H1 (cell line): ENCODE measurements at places on chromosomes 6 and 20.

- no peak for DNase-seq
These were observed 103.0 kb downstream of the BCKDHB start for GRCh38 chr6:80209430-80209829.

DNA sequence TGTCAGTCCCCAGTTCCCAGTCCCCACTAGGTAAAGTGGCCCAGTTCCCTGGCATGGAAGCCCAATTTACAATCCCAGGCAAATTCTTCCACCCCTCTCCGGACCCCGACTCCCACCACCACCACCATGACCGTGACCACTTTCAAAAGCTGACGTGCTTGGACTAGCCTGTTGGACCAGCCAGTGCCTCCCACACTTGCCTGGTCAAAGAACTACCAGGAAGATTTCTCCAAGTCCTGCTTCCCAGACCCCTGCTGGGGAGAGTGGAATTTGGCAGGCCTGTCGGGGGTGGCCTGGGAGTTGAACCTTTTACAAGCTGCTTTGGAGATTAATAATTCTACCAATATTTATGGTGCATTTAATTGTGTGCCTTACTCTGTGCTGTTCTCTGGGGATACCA, 1.4 kb upstream of the PTPRT start:
- no peak for DNase-seq

DNA sequence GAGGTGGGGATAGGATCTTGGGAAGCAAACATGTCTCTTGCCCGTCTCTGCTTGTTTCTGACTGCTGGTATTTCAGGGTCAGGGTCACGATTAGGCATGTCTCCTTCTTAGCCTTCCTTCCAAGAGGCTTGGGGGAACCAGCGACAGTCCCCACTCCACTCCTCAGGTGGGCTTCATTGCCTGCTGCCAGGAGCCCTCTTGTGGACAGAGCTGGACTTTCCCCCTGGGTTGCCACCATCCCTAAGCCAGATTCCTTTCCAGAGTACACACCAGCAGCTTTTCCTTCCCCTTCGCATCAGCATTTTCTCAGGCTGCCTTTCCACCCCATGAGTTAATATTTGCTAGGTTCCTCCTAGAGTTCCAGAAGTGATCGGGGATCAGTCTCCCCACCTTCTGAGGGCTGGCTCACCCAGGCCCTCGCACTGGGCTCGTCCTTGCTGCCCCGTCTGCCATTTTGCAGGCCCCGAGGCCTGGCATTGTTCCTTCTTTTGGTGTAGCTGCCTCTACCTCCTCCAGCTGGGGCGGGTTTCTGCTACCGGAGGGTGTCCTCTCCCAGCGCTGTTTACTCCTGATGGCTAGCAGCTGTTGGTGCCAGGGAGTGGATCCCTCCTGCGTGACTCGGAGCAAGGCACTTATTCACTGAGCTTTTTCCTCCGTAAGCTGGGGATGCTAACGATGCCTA, 8.8 kb upstream of the C20orf144 start:
- peak; percentile 86 for DNase-seq

DNA sequence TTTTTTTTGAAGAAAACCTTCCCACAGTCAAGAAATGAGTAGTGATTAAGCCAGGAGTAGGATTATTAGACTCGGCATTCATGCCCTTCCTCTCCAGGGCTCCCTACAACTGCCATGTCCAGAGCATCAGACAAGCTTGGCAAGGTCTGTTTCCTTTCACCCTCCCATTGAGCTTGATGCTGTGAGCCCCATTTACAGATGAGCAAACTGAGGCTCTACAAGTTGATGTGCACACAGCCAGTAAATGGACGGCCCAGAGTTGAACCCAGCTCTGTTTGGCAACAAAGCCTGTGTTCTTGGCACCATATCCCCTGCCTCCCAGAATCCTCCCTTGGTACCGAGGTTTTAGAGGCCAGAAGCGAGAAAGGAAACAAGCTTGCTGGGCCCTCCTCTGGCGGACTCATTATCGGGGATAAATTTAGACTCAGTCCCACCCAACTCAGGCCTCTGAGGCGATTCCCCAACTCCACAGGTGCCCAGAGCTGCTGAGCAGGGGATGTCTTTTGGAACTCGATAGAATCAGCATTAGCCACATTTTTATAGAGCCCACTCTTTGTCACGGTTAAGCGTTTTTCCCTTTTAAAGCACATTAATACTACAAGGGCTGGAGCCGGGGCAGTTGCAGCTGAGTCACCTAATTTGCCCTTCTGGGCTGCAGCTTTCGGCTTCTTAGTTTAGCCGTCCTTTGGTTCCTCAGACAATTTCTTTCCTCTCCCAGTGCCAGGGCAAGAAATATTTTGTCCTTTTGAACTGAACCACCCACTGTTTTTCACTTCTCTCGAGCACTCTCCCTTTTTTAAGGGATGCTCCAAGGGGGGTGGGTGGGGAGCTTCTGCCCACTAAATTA, 23.0 kb upstream of the NFATC2 start:
- DNase-seq, result no peak

DNA sequence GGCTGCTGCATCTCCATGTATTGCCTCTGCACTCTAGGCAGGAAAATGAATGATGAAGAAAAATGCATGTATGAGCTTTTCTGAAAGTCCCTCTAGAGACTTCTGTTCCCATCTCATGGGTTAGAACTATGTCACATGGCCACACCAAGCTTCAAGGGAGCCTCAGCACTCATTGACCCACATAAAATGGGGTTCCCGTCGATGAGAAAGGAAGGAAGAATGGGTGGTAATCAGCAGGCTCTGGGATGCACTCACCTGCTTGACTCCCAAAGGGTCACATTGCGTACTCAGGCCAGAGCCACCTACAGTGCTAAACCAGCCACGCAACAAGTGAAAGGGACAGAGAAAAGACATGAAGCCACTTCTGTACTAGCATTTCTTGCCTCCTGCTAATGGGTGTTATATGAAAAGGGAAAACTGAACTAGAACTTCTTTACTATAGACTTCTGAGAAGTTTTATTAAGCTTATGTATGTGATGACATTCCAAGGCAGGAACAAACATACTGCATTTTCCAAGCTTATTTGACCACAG, 95.8 kb upstream of the GCM1 start:
- no peak for DNase-seq

DNA sequence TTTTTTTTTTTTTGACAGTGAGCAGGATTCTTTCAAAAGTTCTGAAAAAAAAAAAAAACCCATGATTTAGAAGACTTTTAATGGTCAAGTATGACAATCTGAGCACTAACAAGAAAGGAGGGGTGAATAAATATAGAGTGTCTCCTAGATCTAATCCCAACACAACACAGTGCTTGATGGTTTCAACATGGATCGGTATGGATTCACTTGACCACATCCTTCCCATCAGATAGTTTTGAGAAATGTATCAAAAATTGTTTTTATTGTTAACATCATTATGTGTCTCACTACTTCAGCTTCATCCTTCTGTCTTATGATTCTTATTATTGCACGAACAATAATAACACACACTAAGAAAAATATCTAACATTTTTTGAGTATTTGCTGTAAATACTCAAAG, 21.0 kb downstream of the KIF13A start:
- DNase-seq, result no peak
